ENCODE measurements at places on chromosomes 1 and 21.

- DNase-seq, result no peak
Observed at GRCh38 chr1:112927462-112927990, 28.5 kb downstream of the SLC16A1 start.

- no peak for DNase-seq
Observed at GRCh38 chr1:5274527-5274926, 620.1 kb downstream of the AJAP1 start.

- DNase-seq, result no peak
Observed at GRCh38 chr1:212477680-212478466, 45.2 kb downstream of the NENF start.

GRCh38 chr1:9086796-9087195, 17.4 kb upstream of the SLC2A5 start:
- DNase-seq, result no peak

DNA sequence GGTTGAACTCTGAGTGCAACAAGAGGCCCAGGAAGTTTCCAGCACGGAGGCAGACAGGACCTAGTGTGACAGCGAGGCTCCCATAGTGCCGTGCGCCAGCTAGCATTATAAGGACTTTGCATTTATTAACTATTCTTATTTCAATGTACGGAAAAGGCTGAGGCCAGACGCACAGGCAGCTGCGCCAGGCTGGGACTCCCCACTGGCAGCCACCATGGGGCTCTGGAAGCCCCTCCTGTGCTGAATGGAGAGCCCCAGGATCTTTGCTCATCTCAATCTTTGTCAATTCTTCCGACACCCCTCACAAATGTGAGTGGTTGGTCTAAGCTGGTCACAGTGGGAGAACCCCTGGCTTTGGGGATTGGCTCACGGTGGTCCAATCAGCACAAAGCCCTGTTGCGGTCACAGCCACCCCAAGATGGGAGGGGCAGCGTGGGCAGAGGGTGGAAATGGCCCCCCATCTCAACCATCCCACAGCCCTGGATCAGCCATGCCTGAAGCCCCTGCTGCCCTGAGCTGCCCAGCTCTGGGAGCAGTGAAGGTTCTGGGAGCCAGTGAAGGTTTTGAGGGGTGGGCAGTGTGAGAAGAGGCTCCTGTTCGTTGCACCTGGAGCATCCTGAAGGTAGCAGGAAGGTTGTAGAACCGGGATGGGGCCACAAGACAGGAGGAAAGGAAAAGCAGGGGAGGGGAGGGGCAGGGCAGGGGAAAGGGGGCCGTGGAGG, 59.5 kb upstream of the ADARB1 start:
- no peak for DNase-seq

- no peak for DNase-seq
Observed at GRCh38 chr1:219432191-219432606, 180.7 kb downstream of the ZC3H11B start.

- DNase-seq, result no peak
Observed at GRCh38 chr1:192977089-192977706, 82.0 kb downstream of the UCHL5 start.

- DNase-seq, result no peak
Observed at GRCh38 chr1:231841616-231842344, 215.2 kb downstream of the DISC1 start.

DNA sequence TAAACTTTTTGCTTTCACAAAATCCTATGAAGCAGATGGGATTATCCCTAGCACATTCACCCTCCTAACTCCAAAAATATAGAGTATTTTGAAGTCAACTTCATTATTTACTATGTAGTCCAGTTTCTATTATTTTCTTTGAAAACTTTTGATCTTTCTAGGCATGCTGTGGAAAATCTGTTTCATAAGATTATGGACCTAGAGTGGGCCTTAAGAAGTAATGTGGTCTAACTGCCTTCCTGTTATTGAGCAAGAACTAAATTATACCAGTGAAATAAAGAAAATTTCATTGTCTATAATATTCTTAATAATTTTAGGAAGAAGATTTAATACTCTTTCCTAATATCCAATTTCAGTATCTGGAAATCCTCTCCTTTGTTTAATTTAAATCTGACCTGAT, 58.1 kb downstream of the PRKACB start:
- DNase-seq, result no peak

DNA sequence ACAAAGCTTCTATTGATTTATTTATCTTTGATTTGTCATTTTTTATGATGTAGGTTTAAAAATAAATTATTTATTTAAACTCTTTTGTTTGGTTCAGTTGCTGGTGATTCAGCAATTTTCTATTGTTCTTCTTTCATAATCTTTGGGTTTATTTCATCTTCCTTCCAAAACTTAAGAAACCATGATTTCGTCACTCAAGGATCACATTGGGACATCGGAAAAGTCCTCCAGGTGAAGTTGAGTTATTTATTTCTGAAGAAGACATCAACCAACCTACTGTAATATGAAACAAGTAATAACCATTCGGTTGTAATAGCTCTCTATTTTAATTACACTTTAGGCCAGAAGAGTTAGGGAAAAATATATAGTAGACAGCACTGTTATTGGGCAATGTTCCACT, 23.0 kb upstream of the WLS start:
- no peak for DNase-seq

DNA sequence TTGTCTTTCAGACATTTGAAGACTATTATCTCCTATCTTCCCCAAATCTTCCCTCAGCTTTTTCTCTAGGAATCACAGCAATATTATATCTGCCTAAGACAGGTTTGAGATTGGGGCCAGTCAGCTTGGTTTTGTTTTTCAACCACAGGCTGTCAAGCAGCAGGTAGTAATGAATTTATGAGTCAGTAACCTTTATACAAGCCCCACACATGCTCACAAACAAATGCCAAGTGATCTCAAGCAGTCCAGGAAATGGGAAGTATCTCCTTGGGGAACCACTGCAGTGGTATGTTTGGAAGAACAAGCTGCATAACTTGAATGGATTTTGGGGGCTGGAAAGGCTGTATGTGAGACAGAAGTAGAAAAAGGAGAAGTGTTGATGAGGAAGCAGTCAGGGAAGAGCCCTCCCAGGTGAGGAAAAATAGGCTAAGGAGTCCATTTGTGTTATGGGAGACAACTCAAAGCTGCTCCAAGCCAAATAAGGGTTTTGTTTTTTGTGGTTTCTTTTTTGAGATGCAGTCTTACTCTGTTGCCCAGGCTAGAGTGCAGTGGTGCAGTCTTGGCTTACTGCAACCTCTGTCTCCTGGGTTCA, 2.1 kb downstream of the DHDDS start:
- DNase-seq, result no peak

GRCh38 chr1:55955016-55955621, 624.2 kb downstream of the PLPP3 start:
- no peak for DNase-seq

GRCh38 chr1:209620487-209620884, 31.7 kb downstream of the LAMB3 start:
- no peak for DNase-seq

DNA sequence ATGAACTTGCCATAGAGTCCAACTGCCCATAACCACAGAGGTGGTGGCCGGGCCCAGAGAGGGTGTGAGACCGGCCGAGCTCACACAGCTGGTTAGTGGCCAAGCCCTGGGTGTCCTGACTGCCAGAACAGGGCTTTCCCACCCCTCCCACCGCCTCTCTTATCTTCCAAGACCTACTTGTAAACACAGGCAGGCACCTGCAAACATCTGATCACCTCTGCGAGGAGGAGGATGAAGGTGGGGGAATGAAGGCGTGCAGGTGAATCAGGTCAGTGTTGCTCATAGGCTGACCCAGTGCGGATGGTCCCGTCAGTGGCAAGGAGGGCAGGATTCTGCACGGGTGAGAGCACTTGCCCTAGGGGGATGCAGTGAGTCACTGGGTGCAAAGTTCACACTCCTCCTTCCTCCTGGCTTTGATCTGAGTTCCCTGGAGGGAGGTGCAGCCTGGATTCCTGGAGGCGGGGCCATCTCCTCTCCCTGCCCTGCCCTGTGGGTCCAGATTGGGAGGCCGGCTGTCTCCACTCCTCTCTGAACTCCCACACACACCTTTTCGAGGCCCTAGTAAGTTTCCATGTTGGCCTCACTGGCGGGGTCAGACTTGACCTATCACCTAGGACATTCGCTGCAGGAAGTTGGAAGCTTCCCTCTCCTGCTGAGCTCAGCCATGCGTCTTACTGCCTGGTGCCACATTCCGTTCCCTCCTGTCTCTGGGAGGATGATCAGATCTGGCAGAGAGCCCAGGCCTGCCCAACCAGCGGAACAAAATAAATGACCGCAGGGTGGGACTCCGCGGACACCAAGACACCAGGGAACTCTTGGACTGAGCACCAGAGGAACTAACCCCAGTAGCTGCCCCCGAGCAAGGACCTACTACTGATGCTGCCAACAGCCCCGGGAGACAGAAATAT, 7.3 kb downstream of the UQCRHL start:
- peak; percentile 47 for DNase-seq

DNA sequence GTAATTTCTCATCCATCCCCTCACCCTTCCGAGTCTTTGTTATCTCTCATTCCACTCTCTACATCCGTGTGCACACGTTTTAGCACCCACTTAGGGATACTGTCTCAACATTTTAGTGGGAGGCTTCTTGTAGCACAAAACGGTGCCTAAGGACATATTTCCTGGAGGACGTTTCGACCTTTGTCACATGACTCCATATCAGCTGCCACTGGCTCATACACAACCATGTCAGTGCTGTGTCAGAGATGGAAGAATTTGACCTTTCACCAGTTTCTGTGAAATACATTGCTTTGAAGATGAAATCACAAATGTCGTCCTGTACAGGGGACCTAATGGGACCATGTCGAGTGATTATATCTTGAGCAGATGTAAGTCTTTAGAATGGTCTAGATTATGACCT, 15.6 kb downstream of the B3GALT5 start:
- no peak for DNase-seq

DNA sequence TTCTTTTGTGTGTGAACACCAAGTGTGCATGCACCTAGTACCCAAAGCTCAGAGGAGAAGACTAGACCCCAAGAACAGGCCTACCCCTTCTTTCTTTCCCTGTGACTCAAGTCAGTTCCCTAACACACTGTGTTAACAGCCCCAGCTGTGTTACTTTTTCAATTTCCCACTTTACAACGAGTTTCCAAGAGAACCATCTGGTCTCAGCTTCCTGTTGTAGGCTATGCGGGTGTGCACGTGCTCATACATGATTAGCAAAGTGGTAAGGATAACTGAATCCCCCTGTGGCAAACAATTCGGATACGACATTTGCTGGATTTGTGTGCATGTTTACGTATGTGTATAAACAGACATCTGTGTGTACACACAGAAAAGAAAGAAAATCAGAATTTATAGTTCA, 17.9 kb downstream of the IFNAR2 start:
- no peak for DNase-seq

- no peak for DNase-seq
Observed at GRCh38 chr1:26411624-26412074, 1.0 kb downstream of the LIN28A start.

DNA sequence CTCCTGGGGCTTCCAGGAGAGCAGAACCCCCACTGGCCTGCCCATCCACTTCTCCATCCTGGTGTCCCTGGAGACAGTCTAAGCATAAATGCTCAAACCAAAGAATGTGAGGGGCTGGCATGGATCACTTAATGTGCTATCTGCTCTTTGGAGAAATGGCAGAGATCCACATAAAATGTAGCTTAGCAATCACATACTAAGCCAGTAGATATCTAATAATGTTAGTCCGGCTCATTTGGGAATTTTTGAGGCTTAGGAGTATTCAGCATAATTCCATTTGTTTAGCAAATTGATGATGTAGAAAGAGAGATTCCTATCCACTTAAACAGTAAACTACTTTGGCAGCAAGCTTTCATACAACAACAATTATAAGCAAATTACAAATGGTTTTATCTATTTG, 90.7 kb downstream of the TENT5C start:
- no peak for DNase-seq

- no peak for DNase-seq
Observed at GRCh38 chr1:67332653-67333529, 25.2 kb downstream of the IL12RB2 start.

- DNase-seq, result no peak
Observed at GRCh38 chr1:211543025-211543424, 35.9 kb downstream of the SLC30A1 start.

DNA sequence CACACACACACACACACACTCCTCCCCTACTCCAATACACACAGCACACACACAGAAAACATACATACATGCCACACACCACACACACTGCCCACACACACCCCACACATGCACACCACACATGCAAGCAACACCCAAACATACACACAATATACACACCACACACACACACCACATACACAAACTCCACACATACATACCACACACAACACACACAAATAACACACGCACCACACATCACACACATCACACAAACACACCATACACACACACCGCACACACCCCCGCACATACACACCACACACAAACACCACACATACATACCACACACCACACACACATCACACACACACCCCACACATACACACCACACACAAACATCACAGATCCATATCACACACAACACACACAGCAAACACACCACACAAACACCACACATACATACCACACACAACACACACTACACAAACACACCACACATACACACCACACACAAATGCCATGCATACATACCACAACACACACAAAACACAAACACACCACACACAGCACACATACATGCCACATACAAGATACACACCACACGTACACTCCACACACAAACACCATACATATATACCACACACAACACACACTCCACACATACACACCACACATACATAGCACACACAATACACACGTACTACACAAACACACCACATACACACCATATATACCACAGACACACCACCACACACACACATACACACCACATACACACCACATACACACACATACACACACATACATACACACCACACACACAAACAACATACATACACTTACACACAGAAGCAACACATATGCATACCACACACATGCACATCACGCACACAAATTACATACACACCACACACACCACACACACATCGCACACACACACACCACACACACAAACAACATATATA, 932 bp upstream of the RAB7B start:
- no peak for DNase-seq

GRCh38 chr1:10739589-10739988, 56.9 kb downstream of the CASZ1 start:
- DNase-seq, result no peak

Data from NCI-H526 treated with DMSO at 0.1 percent for 48 hours (cell line).